ENCODE measurements at places on chromosomes 5 and 9.

- no peak for DNase-seq
Measured at GRCh38 chr5:120464627-120465435, 731 bp downstream of the PRR16 start.

DNA sequence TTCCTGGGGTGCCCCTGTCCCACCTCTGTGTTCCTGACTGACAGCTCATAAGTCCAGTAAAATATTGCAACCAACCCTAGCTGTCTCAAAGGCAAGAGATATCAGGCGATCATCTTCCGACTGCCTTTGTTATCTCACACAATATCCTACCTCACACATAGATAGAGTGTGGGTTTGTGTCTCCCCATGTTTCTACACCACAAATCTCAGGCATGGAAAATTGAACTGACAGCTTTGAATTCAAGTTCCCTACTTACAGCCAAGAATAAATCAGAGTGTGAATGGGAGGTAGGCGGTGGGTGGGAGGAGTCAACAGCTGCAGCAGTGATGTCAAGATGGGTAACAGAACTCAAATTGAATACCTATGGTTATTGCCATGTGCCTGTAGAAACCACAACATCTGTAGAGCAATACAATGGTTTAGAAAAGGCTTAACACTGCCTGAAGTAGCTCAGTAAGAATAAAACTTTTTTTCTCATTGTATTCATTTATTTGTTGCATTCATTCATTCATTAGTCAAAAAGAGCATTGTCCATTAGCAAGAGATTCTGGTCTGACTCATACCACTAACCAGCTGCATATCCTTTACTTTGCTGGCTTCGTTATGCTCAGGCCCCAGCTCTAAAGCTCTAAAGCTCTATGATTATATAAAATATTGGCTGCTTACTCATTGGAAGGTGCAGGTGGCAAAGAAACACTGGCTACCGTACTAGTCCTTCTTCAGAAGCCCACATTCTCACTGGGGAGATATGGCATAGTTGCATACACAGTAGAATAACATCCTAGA is 108.2 kb upstream of the DMAC1 start:
- DNase-seq = no peak

DNA sequence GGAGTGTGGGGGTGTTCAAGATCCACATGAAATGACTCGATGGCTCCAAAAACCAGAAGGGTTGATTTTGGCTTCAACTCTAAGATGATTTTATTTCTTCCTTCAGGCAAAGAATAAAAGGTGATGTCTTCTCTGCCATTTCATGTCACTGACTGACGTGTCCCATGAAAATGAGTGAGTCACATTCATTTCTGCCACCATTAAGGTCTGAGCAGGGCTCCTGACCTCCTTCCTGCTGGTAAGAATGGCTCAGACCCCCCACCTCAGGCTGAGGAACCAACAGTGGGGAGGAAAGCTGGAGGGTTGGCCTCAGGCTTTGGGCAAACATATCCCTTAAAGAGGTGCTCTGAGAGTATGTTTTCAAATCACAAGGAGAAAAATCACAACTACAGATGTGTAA is 53.9 kb upstream of the ZNF354A start:
- DNase-seq = no peak

DNA sequence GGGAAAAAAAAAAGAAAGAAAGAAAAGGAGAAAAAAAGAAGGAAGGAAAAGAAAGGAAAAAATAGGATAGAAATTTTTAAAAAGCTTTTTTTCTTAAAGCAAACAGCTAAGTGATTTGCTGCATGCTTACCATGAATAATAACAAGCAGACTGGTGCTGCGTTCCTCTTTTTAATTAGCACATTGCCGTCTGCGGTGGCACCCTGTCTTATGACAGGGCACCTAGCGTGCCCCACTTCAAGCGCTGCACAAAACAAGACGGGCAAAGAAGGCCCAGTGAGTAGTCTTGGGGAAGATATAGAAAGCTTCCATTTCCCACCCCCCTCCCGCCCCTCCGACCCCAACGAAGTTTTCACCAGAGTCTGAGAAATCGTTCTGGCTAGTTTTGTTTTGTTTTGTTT is 513.9 kb downstream of the ZNF608 start:
- DNase-seq = no peak

- no peak for DNase-seq
Measured at GRCh38 chr5:31157720-31158119, 35.8 kb upstream of the CDH6 start.
